ENCODE measurements at places on chromosomes 11 and 22. TPM values are rescaled to one million over a fixed set of nuclear protein-coding genes. Genes with fewer than 3 reads are reported as not detected.

BTG4 gene
- not detected for total RNA-seq

GNAZ gene
- total RNA-seq, result 1.6 TPM

ANO1 gene
- total RNA-seq, result not detected

RASD2 gene
- total RNA-seq, result 0.10 TPM

LMNTD2 gene
- 3.1 TPM for total RNA-seq

MYOD1 gene
- not detected for total RNA-seq

- DNase-seq, result no peak
These were observed at the start of gene TAGLN for GRCh38 chr11:117199053-117199915. TSS of gene TAGLN (plus strand) at chr11:117199370. CDS start at chr11:117203014, 3,644 bp downstream.

GRCh38 chr11:8686325-8686724 lies 3.7 kb downstream of the RPL27A start:
- no peak for DNase-seq

DNA sequence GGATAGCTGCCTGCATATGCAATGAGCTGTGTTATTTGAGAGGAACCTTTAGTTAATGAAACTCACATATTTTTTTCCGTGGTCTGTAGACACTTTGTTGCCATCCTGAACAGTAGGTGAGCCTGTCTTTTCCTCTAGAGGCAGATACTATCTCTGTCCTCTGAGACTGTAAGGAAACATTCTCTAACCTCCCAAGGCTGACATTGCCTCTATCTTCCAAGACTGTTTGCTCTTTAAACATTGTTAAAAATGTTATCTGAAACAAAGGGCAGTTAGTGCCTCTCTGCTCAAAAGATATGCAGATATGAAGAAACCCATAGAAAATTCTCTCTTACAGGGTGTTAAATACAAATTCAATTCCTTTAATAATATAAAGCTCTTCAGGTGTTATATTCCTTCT lies 963.8 kb upstream of the CNTN5 start:
- no peak for DNase-seq

- no peak for DNase-seq
These were observed 17.2 kb upstream of the SYT13 start for GRCh38 chr11:45303316-45303715.

DNA sequence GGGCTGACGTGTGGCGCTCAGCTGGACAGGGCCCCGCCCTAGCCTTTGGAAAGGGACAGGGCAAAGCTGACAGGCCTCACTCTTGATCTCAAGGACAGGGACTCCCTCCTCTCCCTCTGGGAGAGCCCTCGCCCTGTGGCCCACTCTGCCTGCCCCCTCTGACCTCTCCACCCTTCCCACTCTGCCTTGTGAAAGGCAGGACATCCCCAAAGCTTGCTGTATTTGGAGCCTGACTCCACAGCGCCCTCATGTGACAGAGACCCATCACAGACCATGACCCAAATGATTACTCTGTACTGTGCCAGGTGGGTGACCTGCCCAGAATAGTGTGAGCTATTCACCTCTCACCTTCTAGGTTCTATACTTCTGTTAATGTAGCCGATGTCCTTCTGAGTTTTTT lies 18.8 kb downstream of the P2RY2 start:
- DNase-seq, result peak; percentile 59

DNA sequence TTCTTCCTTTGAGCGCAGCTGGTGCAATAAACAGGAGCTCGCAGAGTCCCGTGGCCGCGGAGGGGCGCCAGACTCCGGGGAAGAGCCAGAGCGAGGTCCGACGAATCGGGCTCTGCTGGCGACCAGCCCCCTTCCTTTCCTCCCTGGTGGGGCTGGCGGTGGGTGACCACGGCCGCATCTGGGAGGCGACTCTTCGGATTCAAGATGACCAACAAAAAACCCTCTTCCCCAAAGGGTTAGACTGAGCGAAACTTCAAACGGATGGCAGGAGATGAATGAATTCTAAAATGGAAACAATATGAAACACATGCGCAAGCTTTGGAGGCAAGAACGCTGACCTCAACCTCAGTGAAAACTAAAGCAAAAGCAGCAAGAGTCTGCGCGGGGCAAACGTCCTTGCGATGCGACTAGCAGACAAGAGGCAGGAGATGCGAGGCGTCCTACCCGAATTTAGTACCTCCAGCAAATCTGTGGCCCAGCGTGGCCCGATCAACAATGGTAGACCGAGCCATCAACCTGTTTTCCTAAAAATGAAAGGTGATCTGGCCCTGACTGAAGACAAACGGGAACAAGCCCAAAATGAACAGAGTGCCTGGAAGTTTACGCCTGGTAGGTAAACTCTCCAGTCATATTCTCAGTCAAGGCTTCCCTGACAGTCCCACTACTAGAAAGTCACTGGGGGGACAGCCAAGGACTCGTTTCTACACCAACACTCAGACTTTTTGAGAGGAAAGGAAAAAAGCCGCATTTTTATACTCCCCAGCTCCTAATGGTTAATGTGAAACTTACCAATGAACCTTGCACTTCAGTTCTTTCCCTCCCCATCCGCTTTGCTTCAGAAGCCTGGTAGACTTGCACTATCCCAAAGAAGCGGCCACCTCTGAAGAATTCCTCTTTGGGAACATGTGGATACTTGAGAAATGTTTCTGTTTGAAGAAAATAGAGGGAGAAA lies 11.6 kb downstream of the MMP3 start:
- DNase-seq, result peak; percentile 31

GRCh38 chr22:36538529-36538928 lies 9.6 kb upstream of the EIF3D start:
- no peak for DNase-seq
